ENCODE measurements at places on chromosomes 3 and 15.

- DNase-seq = no peak
Observed at GRCh38 chr3:103077910-103078309, 643.1 kb downstream of the ZPLD1 start.

DNA sequence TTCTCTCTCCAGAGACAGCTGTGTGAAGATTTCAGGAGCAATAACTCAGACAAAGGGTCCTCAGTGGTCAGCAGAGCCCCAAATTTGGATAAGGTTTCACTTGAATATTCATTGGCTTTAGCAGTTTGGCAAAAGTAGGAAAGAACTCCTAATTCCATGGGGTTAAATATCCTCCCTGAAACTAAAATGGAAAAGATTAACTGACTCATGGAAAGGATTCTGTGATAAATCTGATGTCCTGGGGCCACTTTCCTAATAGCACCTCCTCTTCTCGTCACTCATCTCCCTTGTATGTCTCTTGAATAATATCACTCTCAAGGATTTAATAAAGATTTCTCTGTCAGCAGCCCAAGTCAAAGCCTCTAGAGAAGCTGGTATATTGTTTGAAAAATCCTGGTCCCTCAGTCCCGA lies 33.3 kb upstream of the TBC1D23 start:
- no peak for DNase-seq

GRCh38 chr3:48952510-48953118 lies 34.0 kb downstream of the ARIH2 start:
- peak; percentile 24 for DNase-seq

DNA sequence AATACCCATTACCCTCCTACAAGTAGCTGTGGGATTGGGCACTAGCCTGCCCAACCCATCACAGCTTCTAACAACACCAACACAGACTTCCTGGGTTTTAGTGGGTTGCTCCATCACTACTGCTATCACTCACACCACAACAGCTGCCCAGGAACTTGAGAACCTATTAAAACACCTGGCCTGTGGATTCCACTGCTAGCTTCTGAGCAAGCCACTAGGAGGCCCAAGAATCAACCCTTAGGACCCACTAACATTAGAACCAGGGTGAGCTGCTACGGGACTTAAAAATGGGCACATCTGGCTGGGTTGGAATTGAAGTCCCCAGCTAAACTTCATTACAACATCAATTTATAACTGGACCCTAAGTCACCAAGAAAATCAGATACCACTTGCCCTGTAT lies 113.2 kb upstream of the TP63 start:
- no peak for DNase-seq

DNA sequence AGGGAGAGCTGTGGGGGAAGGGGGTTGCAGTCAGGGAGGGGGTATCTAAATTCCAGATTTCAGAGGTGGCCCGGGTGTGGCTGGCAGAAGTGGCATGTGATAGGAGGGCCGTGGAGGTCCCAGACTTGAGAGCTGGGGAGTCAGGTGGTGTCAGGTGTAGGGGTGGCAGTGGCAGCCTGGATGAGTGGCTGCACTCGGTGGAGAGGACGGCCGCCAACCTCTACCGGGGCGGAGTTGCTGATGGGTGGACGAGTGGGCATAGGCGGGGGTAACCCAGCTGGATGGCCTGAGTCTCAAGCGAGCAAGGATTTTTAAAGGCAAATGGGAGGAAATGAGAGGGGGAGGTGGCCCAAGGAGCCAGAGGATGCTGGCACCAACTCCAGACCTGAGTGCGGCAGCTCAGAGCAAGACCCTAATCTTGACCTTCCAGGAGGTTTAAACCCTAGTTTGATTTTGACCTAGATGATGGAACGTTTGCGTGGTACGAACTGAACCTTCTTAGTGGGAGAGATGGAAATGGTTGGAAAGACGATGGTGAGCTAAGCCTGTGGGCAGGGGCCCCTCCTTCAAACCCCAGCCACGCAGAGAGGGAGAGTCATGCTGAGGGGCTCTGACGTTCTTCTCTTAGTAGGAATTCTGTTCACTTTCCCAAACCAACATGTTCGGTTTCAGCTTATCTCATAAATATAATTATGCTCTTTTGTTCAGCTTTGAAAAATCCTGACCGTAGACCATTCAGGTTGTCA lies 8.0 kb downstream of the TRAK1 start:
- no peak for DNase-seq

GRCh38 chr15:38208779-38209178 lies 43.9 kb upstream of the SPRED1 start:
- DNase-seq = no peak

DNA sequence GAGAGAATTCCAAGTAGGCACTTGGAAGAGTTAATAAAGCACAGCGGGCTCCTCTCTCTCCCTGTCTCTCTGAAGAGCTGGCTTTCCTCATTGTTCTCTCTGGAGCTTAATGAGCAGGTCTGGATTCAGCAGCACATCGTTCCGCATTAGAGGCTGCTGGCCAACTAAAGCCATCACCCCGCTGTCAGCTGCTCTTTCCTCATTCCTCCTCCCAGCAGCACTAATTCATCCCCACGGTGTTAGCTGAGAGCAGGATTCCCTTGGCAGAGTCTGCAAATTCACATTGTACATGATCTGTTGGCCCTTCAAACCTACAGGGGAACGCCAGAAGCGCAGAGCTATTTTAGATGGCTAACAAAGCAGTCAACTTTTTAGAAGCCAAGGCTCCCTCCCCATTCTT lies 44.2 kb downstream of the SGO1 start:
- no peak for DNase-seq

DNA sequence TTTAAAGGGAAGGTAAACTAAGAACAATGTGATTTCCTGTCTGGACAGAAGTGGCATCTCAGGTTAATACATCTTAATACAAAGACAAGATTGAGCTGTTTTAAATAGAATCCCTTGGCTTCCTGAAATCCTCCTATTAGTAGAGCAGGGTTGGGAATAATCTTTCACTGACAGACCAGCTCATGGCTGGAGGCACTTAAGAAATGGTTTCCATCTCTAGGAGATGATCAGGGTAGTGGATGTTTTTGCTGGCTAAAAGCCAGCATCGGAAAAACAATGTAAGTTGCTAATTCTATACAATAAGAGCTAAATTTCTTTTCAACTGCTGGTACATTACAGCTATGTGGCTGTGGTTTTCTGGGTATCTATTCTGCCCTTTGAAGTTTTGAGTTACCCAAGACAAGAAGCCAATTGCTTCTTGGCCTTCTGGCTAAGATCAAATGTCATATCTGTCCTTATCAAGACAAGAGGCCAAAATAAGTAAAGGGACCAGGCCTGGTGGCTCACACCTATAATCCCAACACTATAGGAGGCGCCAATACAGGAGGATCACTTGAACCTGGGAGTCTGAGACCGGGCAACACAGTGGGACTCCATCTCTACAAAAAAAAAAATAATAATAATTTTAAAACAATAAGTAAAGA lies 49.6 kb downstream of the SHQ1 start:
- DNase-seq = no peak

- no peak for DNase-seq
Observed at GRCh38 chr15:93312891-93313486, 224.0 kb upstream of the RGMA start.

DNA sequence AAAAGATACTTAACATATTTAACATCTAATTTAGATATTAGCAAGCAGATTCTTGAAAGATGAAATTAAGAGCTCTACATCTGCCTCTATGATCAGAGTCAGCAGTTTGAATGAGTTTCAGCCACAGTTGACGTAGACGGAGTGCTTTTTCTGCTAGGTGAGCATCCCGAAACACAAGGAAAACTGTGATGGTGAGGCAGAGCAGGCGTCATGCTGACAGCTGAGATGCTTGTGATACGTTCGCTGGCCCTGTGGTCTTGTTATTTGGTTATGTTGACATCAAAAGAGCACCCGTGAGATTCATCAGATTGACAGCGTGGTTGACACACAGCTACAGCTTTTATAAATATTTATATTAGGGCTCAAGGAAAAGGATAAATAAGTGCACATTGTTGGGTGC lies 19.6 kb upstream of the GOLGA8B start:
- no peak for DNase-seq

DNA sequence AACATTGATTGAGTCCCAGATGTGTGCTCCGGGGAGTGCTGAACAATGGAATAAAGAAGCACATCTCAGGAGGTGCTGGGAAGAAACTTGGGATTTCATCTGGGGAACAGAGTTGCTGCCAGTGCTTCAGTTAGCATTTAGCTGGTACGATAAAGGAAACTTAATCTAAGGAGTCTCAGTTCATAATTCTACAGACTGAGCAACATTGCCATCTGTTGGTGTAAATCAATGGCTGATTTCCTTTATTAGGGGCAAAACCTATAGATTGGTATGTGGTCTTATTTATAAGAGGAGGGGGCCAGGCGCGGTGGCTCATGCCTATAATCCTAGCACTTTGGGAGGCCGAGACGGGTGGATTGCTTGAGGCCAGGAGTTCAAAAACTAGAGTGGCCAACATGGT lies 8.9 kb downstream of the MKRN2OS start:
- no peak for DNase-seq

DNA sequence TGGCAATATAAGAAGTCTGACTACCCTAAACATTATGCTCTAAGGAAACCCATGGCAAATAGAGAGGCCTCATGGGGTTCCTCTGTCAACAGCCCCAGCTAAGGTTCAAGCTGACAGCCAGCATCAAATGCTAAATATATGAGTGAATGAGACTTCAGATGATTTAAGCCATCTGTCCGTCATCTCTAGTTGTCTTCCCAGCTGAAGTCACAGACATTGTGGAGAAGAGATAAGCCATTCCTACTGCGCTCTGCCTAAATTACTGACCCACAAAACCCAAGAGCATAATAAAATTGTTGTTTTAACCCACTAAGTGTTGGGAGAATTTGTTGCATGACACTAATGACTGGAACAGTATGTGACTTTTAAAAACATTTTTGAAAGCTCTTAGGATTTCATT lies 87.3 kb upstream of the IGSF10 start:
- DNase-seq = no peak

DNA sequence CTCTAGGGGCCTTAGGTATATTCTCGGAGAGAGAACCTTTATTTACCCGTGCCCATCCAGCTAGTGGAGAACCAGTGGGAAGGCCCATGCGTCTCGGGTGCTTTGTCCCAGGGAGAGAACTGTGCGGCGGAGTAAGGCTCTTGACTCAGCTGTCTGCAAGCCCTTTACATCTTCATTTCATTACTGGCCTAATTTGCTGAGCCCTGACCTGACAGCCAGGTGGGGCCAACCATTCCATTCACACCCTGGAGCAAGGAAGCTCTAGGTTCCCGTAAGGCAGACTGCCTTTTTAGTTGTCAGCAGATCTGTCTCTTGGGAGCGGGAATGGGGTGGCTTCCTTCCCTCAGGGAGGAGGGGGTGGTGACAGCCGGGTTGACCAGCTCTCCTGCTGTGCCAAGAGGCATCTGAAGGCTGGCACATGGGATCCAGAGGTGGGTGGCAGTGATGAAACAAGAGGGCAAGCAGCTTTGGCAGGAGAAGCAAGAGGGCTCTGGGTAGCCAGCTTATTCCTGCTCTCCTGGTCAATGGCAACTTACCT lies 36.4 kb downstream of the SV2B start:
- DNase-seq = no peak

DNA sequence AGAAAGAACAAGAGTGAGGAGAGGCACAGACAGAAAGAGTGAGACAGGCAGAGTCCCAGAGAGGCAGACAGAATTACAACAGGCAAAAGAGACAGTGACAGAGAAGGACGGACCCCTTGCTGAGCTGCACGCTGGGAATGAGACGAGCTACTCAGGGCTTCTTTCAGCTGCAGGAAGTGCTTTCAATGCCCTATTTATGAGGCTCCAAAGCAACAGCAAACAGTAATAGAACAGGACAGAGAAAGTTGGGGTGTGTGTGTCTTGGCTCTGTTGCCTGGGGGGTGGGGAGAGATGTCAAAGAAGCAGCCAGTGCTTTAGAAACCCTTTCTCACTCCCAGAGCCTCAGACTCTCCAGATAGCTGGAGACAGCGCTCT lies 502 bp upstream of the TIMP4 start:
- no peak for DNase-seq

GRCh38 chr3:144687862-144688261 lies 716.2 kb downstream of the DIPK2A start:
- no peak for DNase-seq

- no peak for DNase-seq
Observed at GRCh38 chr3:31522152-31522551, 10.6 kb upstream of the STT3B start.

GRCh38 chr3:30548600-30548999 lies 57.8 kb upstream of the TGFBR2 start:
- DNase-seq = no peak

DNA sequence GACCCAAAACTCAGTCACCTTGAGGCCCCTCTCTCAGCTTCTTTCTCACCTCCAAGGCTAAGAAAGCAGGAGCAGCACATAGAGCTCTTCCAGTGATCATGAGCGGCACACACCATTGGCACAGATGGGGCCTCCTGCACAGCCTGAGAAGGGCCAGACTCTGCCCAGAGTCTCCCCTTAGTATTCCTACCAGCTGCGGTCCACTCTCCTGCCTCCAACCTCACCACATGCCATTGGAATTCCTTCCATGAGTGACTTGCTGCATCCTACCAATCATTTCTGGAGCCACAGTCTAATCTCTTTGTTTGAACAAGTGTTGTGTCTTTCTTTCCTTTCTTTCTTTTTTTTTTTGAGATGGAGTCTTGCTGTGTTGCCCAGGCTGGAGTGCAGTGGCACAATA lies 39.3 kb downstream of the CDCP1 start:
- no peak for DNase-seq

- no peak for DNase-seq
Observed at GRCh38 chr15:101328001-101328400, 33.0 kb upstream of the SNRPA1 start.
